ENCODE measurements at places on chromosomes 13 and 19. TPM values are rescaled to one million over a fixed set of nuclear protein-coding genes. Genes with fewer than 3 reads are reported as not detected.

GRCh38 chr19:7676376-7676775 lies 514 bp upstream of the MCEMP1 start:
- DNase-seq: no peak

GRCh38 chr19:40517248-40517647 lies 50.4 kb downstream of the SPTBN4 start:
- DNase-seq: no peak

GRCh38 chr13:63249411-63250187 lies 1834.0 kb upstream of the PCDH20 start:
- DNase-seq: no peak

- no peak for DNase-seq
These were observed 145.5 kb downstream of the FOXO1 start for GRCh38 chr13:40520916-40521315.

GRCh38 chr19:50553134-50553703 lies 15.0 kb downstream of the LRRC4B start:
- no peak for DNase-seq

Gene NXNL1
- not detected for total RNA-seq

Gene NOVA2
- 0.35 TPM for total RNA-seq
